ENCODE measurements at places on chromosomes 12 and 14. TPM values are rescaled to one million over a fixed set of nuclear protein-coding genes. Genes with fewer than 3 reads are reported as not detected.

Gene LMO3
- total RNA-seq, result not detected

Gene ACVR1B
- total RNA-seq, result 18.1 TPM

Gene SNW1
- 97.2 TPM for total RNA-seq

Gene PAPLN
- 21.9 TPM for total RNA-seq

Gene SRRM4
- total RNA-seq, result not detected

Gene TAC3
- total RNA-seq, result not detected

Gene IQSEC3
- total RNA-seq, result not detected

Gene VWF
- total RNA-seq, result 0.29 TPM

Gene TMTC2
- total RNA-seq, result 7.3 TPM

Gene PLEKHD1
- total RNA-seq, result not detected

Gene STON2
- total RNA-seq, result 327 TPM

Gene C12orf50
- not detected for total RNA-seq

Gene RNU4-1
- total RNA-seq, result 2,598 TPM

Gene TRPV4
- 9.5 TPM for total RNA-seq

Gene BHLHE41
- total RNA-seq, result 18.1 TPM

Gene GPR162
- total RNA-seq, result 0.17 TPM

Gene LRTM2
- total RNA-seq, result not detected

Gene OAS3
- total RNA-seq, result 9.5 TPM

Gene HSPA2
- total RNA-seq, result 4.7 TPM

Gene PSEN1
- 60.4 TPM for total RNA-seq

Gene POTEM
- not detected for total RNA-seq

Gene JKAMP
- total RNA-seq, result 99.9 TPM

Gene NKX2-1
- not detected for total RNA-seq

Gene PIANP
- total RNA-seq, result not detected

Gene GALNT9
- total RNA-seq, result not detected

Gene TBX5
- total RNA-seq, result not detected

Gene ACOT4
- total RNA-seq, result 0.33 TPM

Gene PIWIL1
- not detected for total RNA-seq

Gene ETV6
- 28.3 TPM for total RNA-seq

Gene KRT4
- not detected for total RNA-seq

Gene PTCSC3
- not detected for total RNA-seq

Gene ATL1
- 21.2 TPM for total RNA-seq

All from mammary epithelial cell (primary cell).